SW480 (cell line): ENCODE measurements at places on chromosomes 12 and 14.

GRCh38 chr12:113007166-113007565 is 28.8 kb downstream of the OAS2 start:
- peak; percentile 94 for DNase-seq

- no peak for DNase-seq
These were observed 62.0 kb downstream of the NDUFA12 start for GRCh38 chr12:94941440-94941862.

- peak; percentile 64 for DNase-seq
These were observed 255.0 kb downstream of the AKAP6 start for GRCh38 chr14:32584079-32584478.

GRCh38 chr12:116898669-116899068 is 12.1 kb upstream of the FBXW8 start:
- no peak for DNase-seq

- DNase-seq = no peak
These were observed 96.2 kb downstream of the MON2 start for GRCh38 chr12:62562846-62563245.

DNA sequence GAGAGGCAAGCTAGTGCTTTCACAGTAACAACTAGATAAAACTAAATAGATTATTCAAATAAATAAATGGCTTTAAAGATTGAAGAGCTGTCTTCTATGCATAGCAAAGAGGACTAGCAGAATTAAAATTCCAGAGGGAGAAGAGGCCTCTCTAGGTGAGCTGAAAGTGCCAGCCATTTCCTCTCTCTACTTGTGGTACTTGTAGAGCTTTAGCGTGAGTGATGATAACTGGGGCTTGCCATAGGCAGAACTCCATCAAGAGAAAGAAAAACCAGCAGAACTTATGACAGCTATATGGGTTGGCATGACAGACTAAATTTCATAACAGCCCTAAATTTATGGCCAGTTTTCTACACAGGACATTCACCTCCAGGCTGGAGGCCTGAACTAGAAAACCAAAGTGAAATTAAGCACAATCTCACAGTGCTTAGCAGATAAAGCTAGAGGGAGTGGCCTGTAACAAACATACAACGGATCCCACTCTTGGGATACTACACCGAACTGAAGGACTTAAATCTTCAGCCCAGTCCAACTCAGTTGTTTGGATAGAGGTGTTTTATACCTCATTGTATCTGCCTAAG is 11.0 kb downstream of the SPTLC2 start:
- no peak for DNase-seq

DNA sequence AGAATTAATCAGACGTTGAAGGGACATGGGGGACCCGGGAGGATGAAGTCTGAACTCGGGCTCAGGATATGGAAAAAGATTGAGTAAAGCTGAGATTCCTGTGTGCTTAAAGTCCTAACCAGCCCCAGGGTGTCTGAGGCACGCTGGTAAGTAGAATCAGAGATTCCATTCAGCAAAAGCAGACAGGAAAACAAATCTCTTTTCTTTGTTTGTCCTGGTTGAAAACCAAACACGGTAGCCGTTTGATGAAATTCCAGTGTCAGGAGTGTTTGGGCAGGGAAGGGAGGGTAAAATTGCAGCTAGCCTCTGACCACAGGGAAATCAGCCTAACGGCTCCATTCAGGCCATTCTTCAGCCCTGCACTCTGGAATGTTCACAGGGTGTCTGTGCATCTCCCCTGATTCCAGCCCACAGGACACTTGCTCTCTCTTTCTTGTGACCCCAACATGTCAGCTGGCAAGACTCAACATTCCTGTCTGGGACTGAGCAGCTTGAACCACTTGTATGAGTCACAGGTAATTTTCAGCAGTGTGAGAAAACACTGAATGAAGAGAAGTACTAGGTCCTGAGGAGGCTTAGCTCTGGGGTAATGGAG is 31.0 kb downstream of the NINJ2 start:
- DNase-seq = peak; percentile 79

- no peak for DNase-seq
These were observed 451.2 kb downstream of the RPS29 start for GRCh38 chr14:49134940-49135339.

- DNase-seq = no peak
These were observed 76.9 kb downstream of the SUSD6 start for GRCh38 chr14:69688299-69688649.

GRCh38 chr12:20657496-20657895 is 37.6 kb upstream of the SLCO1C1 start:
- no peak for DNase-seq

GRCh38 chr12:4243091-4243490 is 30.5 kb upstream of the CCND2 start:
- DNase-seq = no peak

DNA sequence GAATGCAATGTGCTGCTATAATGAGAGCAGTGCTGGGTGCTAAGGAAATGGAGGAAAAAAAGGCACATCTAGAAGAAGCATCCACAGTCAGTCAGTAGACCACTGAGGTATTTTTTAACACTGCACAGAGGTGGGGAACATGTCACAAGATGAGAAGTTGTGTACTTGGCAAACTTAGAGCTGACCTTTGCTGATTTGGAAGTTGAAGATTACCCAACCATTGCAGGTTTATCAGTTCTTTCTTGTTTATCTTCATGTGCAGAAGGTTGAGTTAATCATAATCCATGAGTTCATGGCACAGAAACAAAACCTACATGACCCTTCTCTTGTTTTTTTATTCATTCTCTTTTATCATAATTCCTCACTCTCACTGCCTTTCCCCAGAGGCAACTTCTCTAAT is 3.2 kb upstream of the PAH start:
- no peak for DNase-seq

GRCh38 chr12:64780531-64781279 is 21.5 kb upstream of the GNS start:
- peak; percentile 65 for DNase-seq

GRCh38 chr14:81095539-81095938 is 125.2 kb downstream of the GTF2A1 start:
- no peak for DNase-seq

DNA sequence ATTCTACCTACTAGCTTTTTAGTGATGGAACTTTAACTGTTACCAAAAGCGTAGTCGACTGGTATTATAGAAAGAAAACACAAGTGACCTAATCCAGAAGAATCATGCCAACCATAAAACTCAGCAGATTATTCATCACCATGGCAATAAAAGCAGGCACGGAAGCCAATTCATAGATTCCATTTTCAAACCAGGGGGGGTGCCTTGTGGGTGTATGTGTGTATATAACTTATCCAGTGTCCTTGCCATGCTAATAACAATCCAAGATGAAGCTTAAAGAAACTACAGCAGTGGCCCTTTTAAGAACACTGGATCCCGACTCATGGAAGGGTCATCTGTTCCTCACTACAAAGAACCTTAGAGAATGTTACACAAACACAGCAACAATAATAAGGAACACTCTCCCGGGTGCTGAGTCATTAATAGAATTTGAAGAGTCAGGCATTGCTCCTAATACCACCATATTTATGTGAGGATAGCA is 61.0 kb downstream of the EPS8 start:
- no peak for DNase-seq

GRCh38 chr12:117686911-117687377 is 281.8 kb downstream of the KSR2 start:
- peak; percentile 66 for DNase-seq

DNA sequence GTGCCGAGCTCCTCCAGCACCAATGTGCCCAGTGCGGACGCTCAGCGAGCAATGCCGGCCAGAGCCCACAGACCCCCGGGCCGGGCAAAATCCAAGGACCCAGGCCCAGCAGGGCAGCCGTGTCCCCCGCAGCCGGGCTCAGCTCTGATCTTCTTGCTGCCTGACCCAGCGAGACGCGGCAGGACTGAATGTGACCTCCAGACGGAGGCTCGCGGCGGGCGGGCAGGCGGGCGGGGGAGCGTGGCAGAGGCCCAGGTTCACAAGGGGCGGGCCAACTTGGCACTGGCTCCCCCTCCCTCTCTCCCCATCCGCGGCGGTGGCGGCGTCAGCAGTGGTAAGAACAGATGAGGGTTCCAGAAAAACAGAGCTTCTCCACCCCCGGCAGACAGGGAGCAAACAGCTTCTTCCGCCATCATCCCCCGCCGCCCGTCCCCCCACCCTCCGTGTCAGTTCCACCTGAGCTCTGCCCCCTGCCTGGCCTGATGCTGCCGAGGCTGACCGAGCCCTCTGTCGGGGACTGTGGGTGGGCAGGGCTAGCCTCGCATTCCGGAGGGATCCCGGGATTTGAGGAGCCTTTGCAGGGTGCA is 94.3 kb downstream of the RFLNA start:
- no peak for DNase-seq

DNA sequence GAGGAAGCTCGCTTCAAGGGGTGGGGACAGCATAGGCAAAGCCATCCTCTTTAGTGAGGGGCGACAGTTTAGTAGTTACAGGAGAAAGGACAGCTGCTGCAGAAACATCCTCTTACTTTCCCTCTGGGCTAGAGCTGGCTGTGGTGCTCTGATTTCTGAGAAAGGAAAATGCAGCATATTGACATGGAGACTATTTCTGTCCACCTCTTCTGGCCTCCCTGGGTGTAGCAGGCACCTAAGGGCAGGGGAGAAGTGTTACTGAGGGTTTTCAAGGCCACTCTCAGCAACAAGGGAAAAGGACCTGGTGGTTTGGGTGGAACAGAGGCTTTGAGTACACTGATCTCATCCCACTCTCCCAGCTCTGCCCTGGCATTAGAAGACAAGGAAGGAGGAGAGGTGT is 40.0 kb upstream of the CTDSP2 start:
- DNase-seq = peak; percentile 13

DNA sequence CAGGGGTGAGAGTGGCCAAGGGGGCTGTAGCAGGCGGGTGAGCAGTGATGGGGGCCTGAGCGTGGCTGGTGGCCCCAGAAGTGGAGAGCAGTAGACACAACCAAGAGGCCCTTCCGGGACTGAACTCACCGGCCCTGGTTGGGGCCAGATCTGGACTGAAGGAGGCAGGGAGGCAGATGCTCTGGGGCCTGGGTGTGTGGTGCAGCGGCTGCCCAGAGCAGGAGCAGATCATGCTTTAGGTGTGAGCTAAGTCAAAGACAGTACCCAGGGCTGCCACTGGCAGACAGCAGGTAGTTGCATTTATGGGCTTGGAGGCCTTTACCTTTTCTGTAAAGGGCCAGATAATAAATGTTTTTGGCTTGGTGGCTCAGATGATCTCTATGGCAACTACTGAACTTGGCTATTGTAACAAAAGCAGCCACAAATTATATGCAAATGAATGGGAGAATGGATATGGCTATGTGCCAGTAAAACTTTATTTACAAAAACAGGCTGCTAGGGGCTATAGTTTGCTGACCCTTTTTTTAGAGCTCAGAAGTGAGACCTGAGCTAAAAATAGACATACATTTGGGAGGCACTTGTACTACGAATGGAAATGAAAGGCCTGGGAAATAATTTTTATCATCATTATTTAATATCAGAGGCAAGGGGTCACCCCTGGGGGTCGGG is 25.6 kb downstream of the SETD1B start:
- DNase-seq = no peak

- no peak for DNase-seq
These were observed 58.1 kb downstream of the FGD4 start for GRCh38 chr12:32457251-32458025.

- DNase-seq = no peak
These were observed 10.4 kb downstream of the ATG2B start for GRCh38 chr14:96352708-96353107.

DNA sequence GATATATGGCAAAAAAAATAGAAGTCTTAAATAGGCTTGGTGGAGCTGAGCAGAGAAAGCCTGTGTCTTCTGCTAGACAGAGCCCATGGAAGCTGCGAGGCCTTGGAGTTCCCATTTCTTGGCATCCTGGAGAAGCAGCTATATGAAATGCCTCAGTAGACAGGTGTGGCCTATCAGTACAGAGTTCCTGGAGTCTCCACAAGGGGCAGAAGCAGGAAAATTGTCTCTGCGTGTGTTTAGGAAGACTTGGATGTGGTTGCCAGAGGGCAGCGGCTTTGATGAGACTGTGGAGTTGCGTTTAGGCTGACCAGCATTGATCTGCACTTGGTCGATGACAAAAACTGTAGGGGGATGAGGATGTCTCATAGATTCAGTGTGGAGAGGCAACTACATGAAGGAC is 334.5 kb upstream of the SEL1L start:
- DNase-seq = peak; percentile 14

- no peak for DNase-seq
These were observed 39.0 kb upstream of the ITPR2 start for GRCh38 chr12:26871985-26872384.

DNA sequence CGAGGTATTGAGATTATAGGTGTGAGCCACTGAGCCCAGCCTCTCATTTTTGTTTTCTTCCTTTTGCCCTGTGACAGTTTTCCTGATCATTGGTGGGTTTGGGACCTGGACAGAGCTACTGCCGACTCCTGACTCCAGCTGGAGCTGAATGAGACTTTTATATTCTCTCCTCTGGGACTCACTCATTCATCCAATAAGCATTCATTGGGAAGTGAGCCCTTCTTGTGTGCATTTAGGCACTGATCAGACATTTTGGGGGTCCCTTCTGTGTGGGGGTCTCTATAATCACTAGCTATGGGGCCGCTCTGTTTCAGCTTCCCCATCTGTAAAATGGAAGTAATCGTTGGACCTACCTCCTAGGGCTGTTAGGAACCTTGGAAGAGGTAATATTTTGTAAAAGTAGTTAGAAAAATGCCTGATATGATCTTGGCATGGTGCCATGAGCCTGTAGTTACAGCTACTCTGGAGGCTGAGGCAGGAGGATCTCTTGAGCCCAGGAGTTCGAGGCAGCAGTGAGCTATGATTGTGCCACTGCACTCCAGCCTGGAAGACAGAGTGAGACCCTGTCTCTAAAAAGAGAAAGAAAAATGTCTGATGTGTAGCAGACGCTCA is 7.2 kb downstream of the SH2B3 start:
- no peak for DNase-seq

- no peak for DNase-seq
These were observed 3.9 kb downstream of the NACA start for GRCh38 chr12:56721216-56721615.

- no peak for DNase-seq
These were observed 37.5 kb downstream of the RPGRIP1 start for GRCh38 chr14:21317398-21317797.

DNA sequence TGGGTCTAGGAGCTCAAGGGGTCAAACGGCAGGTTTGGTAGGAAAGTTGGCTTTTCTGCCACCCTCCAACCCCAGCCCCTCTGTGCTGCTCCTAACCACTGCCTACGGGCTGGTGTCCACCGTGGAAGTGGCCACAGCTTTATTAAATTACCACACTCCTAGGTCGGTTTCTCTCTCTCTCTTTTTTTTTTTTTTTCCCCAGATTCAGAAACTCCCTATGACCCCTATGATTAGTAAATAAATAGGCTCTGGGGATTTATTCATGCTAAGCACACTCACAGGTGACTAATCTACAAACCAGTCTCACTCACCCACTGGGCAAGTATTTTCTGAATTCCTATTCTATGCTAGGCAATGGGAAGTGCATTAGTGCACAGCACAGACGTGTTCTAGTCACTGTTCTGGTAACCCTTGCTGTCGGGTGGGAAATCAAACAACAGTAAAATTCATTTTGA is 8.7 kb upstream of the DDX47 start:
- peak; percentile 83 for DNase-seq
